Activated CD8-positive, alpha-beta memory T cell treated with anti-CD3 and anti-CD28 coated beads, Interleukin-2, amount 50 U/mL, for 4 hours (primary cell): ENCODE measurements at places on chromosomes 2 and 18.
A peak's percentile ranks its signal among the peaks of the same experiment; 100 is the strongest.

- no peak for DNase-seq
Observed at GRCh38 chr2:218298314-218298875, 6.1 kb upstream of the TMBIM1 start.

DNA sequence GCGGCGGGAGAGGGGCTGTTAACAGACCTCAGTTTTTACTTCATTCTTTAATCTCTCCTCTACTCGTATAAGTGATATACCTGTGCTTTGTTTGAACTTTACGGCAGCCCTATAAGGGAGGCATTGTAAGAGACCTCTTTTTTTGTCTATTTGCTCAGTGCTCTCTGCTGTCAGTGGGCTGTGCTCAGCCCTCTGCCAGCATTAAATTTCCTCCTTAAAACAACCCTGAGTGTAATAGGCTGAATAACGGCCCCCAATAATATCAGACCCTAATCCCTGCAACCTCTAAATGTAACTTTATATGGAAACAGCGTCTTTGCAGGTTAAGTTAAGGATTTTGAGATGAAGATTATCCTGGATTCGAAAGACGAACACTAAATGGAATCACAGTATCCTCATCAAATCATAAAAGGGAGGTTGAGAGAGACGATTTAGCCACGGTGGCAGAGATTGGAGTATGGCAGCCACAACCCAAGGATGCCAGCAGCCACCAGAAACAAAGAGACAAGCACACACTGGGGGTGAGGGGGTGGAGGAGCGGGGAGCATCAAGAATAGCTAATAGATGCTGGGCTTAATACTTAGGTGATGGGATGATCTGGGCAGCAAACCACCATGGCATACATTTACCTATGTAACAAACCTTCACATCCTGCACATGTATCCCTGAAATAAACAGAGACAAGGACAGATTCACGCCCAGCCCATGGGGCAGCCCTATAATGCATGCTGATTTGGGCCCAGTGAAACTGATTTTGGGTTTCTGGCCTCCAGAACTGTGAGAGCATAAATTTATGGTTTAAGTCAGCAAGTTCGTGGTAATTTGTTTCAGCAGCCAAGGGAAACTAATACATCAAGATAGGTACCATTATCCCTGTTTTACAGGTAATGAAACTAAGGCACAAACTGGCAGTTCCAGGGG, 894 bp upstream of the FARSB start:
- no peak for DNase-seq

GRCh38 chr2:191615596-191615995, 62.3 kb upstream of the NABP1 start:
- no peak for DNase-seq

GRCh38 chr2:180723712-180724111, 256.7 kb upstream of the UBE2E3 start:
- no peak for DNase-seq

DNA sequence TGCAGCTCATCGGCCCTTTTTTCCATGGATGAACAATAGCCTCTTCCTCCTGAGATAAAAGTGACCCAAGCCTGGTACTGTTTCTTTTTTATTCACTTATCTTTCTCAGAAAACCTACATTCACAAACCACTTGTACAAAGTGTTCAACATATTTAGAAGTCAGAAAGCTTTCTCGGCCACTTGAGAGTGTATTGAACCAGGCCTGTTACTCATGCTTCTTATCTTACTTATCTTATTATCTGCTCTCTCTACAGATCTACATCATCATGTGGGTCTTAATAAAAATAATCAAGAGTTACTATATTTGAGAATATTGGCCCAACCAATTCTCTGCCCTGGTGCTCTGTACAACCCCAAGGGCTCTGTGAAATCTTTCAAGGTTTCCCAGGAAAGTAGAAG, 242.1 kb downstream of the MREG start:
- no peak for DNase-seq

- peak; percentile 6 for DNase-seq
Observed at GRCh38 chr2:242022550-242023290, 153.2 kb downstream of the RTP5 start.

DNA sequence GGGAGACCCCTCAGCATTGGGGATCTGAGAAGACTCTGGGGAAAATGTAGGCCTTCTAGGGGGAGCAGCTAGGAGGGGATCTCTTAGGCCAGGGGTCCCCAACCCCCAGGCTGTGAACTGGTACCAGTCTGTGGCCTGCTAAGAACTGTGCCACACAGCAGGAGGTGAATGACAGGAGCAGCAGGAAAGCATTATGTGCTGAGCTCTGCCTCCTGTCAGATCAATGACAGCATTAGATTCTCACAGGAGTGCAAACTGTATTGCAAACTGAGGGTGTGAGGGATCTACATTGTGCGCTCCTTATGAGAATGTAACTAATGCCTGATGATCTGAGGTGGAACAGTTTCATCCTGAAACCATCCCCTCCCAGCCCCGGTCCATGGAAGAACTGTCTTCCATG, 127.3 kb downstream of the SCG2 start:
- no peak for DNase-seq

GRCh38 chr2:5070257-5070656, 621.9 kb upstream of the SOX11 start:
- no peak for DNase-seq

GRCh38 chr2:125086313-125087184, 1061.5 kb downstream of the CNTNAP5 start:
- DNase-seq, result no peak
